Activated CD8-positive, alpha-beta memory T cell treated with anti-CD3 and anti-CD28 coated beads, Interleukin-2, amount 10 ng/mL, durations not matched to agents 7 days and 5 days (primary cell): ENCODE measurements at places on chromosomes 7 and 10.

- peak; percentile 62 for DNase-seq
Observed at GRCh38 chr10:17617031-17617911, at the start of gene HACD1. Gene HACD1 (minus strand): TSS chr10:17617374. CDS start chr10:17617339, 35 bp downstream.

DNA sequence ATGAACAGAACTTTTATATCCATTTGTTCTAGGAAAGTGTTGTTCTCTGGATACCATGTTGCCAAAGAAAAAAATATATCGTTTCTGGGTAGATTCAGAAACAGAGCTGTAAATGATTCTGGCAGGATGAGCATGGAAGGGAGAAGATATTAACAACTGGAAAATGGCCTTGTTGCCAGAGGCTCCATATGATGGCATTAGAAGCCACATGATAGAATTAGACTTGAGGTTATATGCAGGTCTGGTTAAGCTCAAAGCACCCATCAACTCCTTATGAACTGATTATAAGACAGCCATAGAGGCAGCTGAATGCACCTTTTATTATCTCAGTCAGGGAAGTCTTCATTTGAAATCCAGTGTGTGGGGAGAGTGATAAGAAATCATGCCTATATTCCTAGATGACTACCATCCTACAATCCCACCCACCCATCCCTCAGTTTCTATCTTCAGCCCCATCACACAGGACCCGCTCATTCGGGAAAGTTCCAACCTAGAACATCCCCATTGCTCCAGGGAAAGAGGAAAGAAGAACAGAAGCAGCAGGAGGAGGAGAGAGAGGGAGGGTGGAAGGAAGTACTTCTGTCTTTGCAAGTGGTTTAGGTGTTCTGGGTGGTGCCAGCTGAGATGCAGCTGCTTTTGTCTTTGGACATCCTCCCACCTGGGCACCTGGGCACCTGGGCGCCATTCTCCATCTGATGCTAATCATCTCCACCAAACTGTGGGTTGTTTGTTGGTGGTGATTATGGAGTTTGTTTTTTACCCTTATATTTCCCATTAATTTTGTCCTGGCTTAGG is 25.5 kb upstream of the TRIL start:
- DNase-seq: no peak

DNA sequence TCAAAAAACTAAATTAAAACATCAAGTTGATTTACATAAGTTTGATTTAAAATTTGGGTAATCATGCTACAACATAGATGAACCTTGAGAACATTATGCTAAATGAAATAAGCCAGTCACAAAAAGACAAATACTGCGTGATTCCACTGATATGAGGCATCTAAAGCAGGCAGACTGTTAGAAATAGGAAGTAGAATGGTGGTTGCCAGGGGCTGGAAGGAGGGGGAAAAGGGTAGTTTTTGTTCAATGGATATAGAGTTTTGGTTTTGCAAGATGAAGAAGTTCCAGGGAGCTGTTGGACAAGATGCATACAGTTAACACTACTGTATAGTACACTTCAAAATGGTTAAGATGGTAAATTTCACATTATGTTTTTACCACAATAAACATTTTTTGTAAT is 45.0 kb upstream of the IFRD1 start:
- no peak for DNase-seq

- no peak for DNase-seq
Observed at GRCh38 chr10:132445516-132446194, 48.7 kb downstream of the PWWP2B start.

GRCh38 chr7:155167706-155168365 is 97.7 kb downstream of the HTR5A start:
- peak; percentile 38 for DNase-seq

GRCh38 chr7:24573554-24574338 is 494 bp downstream of the PALS2 start:
- peak; percentile 55 for DNase-seq
